ENCODE measurements at places on chromosomes 6 and 20.

DNA sequence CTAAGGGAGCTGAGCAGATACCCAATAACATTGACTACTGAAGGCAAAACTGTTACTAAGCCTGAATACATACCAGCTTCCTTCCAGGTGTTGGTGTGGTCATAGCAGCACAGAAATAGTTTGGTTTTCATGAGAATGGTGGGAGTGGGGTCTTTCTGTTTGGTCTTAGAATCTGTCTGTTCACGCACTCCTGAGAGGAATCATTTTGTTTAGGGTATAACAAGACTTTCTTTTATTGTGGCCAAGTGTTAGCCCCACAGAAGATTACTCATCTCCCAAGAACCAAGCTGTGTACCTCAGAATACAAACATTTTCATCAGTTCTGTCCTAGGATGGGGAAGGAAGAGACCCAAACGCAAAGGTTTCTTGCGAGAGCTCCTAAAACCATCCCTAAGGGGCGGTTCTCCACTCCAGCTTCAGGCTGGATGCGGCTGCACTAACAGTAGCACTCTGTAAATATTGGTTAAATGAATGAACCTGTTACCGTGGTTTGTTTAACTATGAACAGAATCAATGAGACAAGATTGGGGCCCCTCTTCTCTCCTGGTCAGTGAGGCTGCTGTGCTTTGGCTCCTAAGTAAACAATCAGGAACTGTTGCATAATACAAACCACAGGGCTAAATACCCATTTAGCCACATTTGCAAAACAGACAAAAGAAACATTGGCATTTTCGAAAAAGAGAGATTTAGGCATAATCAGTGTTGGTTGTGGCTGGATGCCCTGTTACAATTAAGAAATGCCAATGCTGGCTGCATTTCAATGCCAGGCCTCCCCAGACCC is 44.9 kb downstream of the SNAP25 start:
- no peak for DNase-seq

DNA sequence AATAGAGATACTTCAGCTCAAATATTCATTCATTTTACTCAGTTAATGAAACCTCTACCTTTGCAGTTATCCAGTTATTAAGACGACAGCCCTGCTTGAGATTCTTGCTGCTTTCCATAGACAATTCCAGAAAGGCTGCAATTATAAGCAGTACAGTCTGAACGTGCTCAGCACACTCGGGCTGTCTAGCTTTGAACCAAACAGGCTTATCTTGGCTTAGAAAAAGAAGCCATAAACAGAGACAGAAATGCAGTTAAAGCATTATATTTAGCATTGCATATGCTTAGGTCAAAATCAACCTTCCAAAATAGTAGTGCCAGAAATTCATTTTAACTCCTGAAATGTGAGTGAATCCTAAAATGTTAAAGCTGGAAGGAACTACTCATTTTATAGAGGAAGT is 204.1 kb upstream of the KCNQ5 start:
- no peak for DNase-seq

DNA sequence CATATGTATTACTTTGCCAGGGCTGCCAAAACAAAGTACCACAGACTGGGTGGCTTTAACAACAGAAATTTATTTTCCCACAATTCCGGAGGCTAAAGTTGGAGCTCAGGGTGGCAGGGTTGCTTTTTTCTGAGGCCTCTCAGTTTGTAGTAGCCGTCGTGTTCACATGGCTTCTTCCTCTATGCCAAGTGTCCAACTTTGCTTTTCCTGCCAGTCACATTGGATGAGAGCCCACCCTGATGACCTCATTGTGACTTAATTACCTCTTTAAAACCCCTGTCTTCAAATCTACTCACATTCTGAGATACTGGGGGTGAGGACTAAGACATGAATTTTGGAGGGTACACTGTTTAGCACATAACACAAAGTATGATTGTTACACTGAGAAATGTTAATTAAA is 9.9 kb upstream of the ECT2L start:
- DNase-seq = no peak

- no peak for DNase-seq
These were observed 635 bp upstream of the ELOVL2 start for GRCh38 chr6:11044712-11045167.

DNA sequence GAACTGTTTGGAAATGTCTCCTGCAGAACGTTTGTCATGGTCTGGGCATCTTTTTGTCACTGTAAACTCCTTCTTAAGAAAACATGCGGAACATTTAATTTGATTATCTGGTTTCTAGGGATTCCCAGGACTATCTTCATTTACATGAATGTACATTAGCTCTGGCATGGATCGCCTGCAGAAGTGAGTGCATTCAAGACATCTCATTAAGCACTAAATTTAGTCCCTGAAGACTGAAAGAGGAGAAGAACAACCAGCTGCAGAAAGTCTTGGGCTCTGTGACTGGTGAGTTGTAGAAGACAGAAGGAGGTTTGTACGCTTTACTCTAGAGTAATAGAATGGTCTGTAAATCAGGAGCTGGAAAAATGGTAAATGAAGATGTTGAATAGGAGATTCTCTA is 540.7 kb downstream of the BCKDHB start:
- no peak for DNase-seq

DNA sequence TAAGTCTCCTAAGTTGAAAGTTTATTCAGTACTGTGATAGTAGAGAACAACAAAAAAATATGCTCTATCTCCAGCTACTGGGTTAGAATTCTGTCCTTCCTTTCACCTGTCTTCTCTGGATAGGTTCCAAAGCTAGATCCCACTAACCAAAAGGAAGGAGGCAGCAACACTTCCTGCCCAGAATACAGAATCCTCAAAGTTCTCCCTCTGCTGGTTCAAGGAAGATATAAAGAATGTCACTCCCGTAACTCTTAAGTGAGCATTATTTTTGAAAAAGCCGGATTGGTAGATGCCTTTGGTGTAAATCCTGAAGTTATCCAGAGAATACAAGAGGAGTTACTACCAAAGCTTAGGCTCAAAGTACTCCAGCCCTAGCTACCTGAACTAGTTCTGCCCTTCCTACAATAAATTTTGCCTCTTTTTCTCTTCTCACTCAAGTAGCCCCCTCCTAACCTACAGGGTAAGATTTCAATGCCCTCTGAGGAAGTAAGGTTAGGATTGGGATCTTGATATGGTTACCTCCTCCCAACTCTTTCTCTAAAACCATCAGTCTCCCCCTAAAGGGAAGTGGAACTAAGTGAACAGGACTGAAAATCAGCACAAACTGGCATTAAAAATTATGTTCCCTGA is 26.0 kb upstream of the CRIP3 start:
- DNase-seq = no peak

GRCh38 chr20:18504479-18505060 is 3.2 kb upstream of the SEC23B start:
- DNase-seq = no peak

GRCh38 chr6:38713812-38714211 is 1.3 kb upstream of the DNAH8 start:
- DNase-seq = peak; percentile 43

- no peak for DNase-seq
These were observed 338.8 kb downstream of the HAO1 start for GRCh38 chr20:7601431-7601830.

DNA sequence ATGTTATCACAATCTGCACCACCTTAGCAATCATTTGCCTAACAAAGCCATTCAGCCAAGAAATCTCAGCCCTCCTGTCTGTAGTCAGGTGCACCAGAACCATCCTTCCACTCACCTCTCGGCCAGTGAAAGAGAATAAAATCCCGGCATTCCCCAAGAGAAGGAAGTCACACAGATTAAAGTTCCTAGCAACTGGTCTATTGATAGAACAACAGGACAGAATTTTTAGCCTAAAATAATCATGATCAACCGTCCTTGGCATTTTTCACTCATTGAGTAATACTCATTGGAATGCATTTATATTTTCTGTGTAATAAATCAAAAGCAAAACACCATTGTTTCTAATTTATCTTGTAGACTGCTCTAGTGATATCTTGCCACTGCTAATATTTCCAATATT is 85.7 kb upstream of the CDH4 start:
- no peak for DNase-seq

DNA sequence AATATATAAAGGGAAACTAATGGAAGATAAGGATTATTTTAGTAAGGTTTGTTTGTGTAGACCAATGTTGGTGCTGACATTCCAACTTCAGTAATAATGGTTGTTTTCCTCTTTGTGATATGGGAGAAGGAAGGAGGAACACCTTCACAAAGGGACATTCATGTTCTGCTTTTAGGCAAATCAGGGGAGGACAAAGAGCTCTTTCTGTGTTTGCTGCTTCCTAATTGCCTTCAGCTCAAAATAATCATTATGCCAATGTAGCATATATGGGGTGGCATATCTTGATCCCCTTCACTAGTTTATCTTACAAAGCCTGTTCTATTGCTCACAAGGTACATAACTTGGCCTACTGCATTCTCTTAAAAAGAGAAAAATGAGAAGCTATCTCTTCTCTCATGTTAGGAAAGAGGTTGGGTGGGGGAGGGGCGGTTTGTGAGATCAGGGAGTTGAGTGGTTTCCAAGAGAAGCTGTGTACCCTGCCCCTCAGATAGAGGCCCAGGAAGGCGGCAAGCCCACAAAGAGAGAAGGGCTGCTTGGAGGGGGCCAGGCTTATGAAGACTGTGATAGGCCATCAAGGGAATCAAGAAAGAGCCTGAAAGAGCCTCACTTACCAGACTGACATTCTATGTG is 4.7 kb upstream of the ADGRG6 start:
- no peak for DNase-seq

DNA sequence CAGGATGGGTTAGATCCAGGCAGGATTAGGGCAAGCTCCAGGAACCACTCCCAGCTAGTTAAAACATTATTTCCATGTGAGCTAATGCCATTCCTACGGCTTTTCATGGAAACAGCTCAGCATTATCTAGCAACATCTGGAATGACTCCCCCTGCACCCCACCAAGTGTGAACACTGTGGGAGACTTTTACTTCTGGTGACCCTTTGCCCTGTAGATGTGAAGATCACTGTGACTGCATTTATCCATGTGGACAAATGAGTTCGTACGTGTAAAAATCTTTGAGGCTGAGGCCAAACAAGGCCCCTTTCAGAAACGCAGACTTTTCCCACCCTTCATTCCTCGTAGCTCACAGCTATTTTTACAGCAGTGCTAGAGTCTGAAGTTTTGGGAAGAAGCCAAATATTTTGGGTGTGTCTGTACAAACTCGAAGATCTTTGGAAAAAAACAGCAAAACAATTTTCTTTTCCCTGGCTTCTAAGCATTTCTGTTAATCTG is 221.8 kb upstream of the SOX4 start:
- DNase-seq = no peak

- no peak for DNase-seq
These were observed 15.4 kb downstream of the BPIFB1 start for GRCh38 chr20:33298391-33298790.

DNA sequence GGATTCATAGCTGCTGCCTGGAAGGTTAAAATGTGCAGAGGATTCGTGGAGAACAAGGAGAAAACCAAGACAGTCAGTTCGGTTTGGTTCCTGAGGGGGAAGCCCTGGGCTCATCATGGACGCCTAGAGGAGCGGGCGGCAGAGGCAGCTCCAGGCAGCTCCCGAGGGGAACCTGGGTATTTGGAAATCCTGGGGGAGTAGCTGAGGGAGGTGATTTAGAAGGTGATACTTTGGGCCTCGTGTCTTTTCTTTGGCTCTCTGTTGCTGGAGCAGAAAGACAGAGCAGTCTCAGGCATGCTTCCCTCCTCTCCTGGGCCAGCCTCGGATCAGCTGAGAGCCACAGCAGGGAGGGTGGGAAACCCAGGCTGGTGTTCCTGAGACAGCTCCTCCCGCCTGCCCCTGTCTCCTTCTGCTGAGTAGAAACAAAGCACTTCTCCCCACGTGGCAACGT is 139.5 kb downstream of the DLL1 start:
- no peak for DNase-seq

DNA sequence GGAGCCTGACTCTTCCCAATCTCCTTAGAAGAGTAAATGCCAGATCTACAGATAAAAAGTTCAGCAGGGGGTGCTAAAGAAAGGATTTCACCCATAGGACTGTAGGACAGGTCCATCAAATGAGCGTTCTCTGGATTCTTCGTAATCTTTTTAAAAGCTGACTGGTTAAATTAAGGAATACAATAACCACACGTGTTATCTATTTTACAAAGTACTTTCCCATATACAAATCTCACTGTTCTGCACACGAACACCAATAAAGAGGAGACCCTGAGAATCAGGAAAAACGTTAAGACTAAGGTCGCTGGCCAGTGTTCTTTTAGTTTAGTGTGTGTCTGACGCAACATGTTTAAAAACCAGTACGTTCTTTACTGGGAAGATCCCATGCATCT is 542 bp downstream of the TUBE1 start:
- DNase-seq = no peak

- DNase-seq = peak; percentile 30
These were observed 129.2 kb upstream of the PRND start for GRCh38 chr20:4592316-4593148.

GRCh38 chr6:99611148-99611547 is 4.5 kb downstream of the PRDM13 start:
- DNase-seq = no peak

GRCh38 chr6:8389036-8389818 is 46.1 kb downstream of the SLC35B3 start:
- no peak for DNase-seq

DNA sequence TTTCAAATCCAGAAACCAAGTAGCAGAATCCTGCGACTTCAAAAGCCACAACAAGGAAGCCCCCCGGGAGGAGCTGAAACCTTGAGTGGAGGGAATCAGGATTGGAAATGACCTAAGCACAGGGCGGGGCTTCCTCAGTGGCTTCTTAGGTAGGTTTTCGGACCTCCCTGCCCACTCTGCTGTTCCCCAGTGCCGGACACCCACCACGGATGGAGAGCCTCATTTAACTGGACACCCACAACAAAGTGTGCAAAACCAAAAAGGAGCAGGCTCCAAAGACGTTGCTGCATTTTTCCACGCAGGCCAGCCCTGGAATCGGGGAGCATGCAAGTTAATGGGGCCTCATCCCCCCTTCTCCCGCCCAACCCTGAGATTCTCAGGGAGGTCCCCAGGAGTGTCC is 144.4 kb downstream of the NFATC2 start:
- DNase-seq = no peak

- no peak for DNase-seq
These were observed 241 bp upstream of the CFAP206 start for GRCh38 chr6:87407561-87407900.

- no peak for DNase-seq
These were observed 154.7 kb upstream of the LAMP5 start for GRCh38 chr20:9359561-9360308.

DNA sequence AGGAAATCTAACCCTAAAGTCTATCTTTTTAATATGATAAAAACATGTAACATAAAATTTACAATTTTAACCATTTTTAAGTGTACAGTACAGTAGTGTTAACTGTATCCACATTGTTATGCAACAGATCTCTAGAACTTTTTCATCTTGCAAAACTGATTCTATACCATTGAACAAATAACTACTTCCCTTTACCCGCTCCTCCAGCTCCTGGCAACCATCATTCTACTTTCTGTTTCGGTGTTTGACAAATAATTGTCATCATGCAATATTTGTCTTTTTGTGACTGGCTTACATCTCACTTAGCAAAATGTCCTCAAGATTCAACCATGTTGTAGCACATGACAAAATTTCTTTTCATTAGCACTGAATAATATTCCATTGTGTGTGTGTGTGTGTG is 203.2 kb downstream of the SIM1 start:
- DNase-seq = no peak
